ENCODE measurements at places on chromosomes 5 and 9.

DNA sequence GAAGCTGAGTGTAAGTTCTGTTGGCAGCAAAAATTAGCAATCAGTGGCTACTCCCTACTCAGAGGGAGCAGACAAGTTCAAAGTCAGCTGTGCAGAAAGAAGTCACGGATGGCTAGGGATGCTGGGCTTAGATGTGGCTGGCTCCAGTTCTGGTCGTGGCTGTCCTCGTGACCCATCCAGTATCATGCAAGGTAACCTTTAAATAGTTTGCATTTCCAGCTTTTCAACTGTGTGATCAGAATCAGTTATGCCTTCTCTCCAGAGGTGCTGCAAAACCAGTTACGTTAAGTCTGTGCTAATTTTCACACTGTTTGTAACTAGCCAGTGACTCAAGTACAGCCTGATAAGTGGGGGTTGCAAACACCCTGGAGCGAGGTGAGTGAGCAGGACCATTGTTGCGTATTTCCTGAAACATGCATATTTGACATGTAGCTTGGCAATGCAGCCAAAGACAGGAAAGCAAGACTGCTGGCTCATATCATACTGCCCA, 302.4 kb downstream of the ATPSCKMT start:
- DNase-seq = no peak

DNA sequence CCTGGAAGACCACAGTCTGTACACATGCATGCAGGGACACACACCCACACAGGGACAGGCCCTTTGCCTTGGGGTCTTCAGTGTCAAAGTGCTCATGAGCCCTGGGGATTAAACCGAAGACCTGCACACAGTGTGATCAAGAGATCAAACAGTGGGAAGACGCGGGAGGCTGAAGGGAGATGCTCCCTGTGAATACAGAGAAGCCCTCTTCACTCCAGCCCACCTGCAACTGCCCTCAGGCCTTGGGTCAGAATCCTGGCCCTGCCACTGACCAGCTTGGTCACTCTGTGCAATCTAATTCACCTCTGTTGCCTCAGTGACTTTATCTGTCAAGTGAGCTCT, 2.9 kb downstream of the RALGDS start:
- DNase-seq = no peak

- no peak for DNase-seq
These were observed 57.5 kb downstream of the SIL1 start for GRCh38 chr5:139140591-139141071.

GRCh38 chr9:121636341-121636865, 15.0 kb upstream of the DAB2IP start:
- DNase-seq = no peak

- DNase-seq = no peak
These were observed 21.8 kb downstream of the MCTP1 start for GRCh38 chr5:95262933-95263660.

DNA sequence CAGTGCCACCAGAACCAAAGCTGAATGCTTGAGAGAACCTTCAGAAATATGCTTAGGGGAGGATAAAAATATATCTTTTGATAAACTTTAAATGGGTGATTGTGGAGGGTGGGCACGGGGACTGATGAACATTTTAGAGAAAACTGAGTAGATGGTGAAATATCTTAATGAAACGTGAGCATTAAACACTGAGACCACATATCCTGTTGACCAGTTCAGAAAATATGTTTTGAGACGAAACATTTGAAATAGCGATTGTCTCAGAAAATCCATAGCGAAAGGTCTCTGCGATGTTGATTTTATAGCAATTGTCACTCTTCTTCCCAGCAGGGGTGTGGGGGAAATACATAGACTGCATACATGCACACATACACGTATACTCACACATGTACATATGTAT, 231.0 kb downstream of the ESM1 start:
- DNase-seq = no peak

- DNase-seq = no peak
These were observed 739 bp downstream of the C9orf72 start for GRCh38 chr9:27572566-27572917.

DNA sequence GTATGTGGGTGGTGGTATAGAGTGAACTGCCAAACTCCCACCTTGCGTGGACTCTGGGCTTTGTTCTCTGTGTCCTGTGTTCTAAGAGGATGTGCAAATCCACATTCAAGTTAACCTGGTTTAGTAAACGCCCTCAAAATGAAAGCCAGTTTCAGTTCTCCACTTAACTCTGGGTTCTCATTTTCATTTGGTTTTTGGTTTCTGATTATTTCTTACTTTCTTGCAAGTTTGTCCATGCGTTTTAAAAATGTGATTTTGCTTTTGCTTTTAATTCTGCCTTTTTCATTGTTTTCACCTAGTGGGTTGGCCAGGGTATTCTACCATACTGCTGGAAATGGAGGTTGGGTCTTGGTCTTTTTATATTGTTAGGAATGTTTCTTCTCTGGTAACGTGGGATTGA, 38.2 kb downstream of the GALNT10 start:
- no peak for DNase-seq
